ENCODE measurements at places on chromosomes 2 and 18.

- ATAC-seq = no peak
These were observed 8.9 kb upstream of the REL start for GRCh38 chr2:60872510-60872928.

GRCh38 chr2:62806231-62806630, 100.7 kb downstream of the EHBP1 start:
- no peak for ATAC-seq

DNA sequence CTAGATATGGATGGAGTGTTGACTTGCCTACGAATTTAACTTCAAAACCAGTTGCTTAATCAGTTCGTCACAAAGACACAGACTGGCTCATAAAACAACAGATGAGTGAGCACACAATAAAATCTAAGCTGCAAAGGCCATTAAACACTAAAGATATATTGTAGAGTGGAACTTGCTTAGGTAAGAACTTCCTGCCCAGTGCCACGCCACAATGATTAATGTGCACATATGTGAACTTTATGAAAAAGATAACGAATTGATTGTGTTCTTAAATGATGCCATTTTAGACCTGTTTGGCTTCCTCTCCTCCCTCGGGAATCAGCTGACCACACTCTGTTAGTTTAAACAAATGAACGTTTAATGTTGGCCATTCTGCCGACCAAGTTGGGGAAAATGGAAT, 2031.3 kb upstream of the CELF4 start:
- no peak for ATAC-seq

DNA sequence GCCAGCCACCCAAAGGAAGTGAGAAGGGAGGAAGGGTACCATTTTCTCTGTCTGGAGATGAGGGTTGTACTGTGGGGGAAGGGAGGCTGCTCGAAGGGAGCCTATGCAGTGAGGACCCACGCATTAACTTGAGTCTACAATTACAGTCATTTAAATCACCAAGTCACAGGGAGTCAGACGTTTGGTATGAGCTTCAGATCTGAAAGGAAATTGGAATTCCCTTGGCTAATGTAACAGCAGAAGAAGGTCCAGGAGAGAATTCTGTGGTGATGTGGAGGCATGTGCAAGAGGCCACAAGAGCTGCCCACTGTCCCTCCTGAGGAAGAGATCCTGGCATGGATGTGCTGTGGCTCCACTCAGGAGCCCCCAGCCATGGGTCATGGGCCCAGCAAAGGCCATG, 22.5 kb downstream of the DAPL1 start:
- no peak for ATAC-seq

DNA sequence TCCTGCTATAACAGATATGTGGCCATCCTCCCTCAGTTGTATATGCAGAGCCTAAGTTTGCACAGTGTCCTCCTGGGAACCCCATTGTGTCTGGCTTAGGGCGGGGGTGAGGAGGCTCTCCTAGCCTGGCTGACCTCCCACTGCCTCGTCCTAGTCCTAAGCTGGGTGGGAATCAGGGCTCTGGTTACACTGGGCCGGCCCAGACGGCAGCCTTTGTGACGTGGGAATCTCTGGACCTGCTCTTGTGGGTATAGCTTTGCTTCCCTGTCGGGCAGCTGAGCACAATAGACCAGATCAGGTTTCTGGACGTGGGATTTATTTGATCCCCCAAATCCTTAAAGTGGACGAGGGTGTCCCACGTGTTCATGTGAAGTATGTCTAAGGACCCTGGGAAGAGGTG, 2.9 kb downstream of the ACKR3 start:
- ATAC-seq = no peak

Measured in motor neuron (in vitro differentiated cells).